Esophagus squamous epithelium (tissue), 5 donors: ENCODE measurements at places on chromosomes 12 and 14.

- no peak for DNase-seq
Measured at GRCh38 chr12:32906399-32907165, 10.0 kb upstream of the PKP2 start.

GRCh38 chr14:60616461-60616959, 32.8 kb downstream of the SIX1 start:
- DNase-seq, result no peak

- no peak for DNase-seq
Measured at GRCh38 chr12:19489168-19489567, 49.9 kb downstream of the AEBP2 start.

DNA sequence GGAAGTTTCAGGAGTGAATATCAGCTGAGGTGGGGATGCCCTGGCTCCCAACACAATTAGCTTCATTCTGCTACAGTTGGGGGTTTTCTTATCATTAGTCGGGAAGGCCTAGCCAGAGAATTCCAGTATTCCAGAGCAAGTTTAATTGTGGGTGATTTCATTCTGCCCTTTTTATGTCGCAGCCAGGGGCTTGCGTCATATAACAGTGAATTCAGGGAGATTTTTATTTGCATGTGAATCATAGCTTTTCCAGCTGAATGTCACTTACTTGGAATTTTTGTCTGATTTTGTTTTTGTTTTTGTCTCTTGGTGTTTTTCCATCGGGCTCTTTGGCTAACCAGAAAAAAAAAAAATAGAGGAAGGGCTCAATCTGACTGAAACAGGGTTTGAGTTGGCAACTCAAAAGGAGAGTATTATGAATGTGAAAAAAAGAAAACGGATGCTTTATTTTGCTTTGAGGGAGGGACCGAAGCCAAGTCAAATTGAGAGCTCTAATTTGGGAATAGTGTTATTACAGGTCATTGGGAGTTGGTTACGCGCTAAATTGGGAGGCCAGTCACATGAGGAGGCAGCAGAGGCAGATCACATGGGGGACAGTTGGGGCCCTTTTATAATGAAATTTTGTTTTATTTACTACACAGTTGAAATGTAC, 119.4 kb downstream of the SAMD4A start:
- DNase-seq, result no peak

- no peak for DNase-seq
Measured at GRCh38 chr14:45246691-45247090, 6.3 kb downstream of the MIS18BP1 start.

DNA sequence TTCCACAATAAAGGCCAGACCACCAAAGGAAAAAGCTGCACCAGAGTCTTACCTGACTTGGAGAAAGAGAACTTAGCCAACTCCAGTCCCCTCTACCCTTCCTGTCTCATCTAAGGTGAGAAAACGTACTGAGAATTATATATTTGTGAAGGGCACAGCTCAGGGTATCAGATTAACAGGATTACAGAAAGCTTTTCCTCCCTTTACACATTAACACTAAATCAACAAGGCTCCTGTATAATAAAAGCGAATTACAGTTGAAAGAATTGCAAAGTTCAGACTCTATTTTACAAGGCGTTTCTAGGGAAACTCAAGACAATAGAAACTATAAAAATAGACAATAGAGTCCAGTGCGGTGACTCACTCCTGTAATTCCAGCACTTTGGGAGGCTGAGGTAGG, 82.7 kb upstream of the RPL10L start:
- DNase-seq, result no peak

- DNase-seq, result no peak
Measured at GRCh38 chr14:50364792-50365191, 31.9 kb downstream of the CDKL1 start.

GRCh38 chr14:90520326-90520725, 123.5 kb downstream of the CALM1 start:
- DNase-seq, result no peak

DNA sequence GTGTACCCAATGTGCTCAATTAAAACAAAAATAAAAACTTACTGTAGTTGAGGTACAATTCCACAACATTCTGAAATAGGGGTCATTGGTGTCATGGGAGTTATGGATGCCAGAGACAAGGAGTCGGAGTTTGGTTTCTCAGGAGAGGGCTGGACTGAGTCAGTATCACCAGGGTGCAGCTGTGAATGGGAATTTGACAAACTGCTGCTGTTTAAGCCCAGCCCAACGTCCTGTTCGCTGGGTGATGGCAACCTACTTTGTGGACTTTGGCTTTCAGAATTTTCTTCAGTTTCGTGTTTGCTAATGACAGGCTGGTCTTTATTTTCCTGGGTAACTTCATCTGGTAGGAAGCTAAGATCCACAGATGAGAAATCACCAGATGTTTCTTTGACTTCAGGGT, 3.9 kb downstream of the TBPL2 start:
- no peak for DNase-seq

DNA sequence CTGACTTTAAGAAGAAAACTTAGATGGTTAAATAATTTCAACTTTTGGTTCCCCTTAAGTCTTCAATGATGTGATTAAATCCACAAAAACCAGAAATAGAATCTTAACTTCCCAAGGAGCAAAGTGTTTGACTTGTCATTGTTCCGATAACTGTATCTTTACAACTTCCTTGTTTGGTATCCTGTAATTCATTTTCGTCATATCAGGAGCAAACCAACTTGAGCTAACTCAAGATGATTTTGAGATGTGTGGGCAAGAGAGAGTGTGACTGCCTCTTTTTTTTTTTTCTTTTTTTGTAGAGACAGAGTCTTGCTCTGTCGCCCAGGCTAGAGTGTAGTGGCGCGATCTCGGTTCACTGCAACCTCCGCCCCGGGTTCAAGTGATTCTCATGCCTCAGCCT, 25.3 kb downstream of the DRAM1 start:
- DNase-seq, result no peak

GRCh38 chr14:64992328-64992885, 5.7 kb downstream of the FNTB start:
- DNase-seq, result no peak

GRCh38 chr12:18926188-18926587, 188.3 kb downstream of the CAPZA3 start:
- DNase-seq, result no peak

DNA sequence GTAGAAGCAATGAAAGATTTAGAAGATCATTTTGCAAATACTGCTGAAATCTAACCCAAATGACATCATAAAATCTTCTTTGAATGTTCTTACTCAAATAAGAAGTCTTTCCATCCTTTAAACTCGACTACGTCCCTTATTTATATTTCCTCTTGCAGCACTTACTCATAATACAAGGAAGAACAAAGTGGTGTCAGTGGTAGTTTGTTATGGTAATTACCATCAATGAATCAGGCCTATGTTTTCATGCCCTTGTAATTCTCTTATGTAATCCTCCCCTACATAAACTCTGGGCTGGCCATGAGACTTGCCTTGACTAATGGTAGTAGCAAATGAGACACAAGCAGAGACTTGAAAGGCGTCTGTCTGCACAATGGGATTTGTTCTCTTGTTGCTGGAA, 17.0 kb downstream of the EEA1 start:
- DNase-seq, result no peak

DNA sequence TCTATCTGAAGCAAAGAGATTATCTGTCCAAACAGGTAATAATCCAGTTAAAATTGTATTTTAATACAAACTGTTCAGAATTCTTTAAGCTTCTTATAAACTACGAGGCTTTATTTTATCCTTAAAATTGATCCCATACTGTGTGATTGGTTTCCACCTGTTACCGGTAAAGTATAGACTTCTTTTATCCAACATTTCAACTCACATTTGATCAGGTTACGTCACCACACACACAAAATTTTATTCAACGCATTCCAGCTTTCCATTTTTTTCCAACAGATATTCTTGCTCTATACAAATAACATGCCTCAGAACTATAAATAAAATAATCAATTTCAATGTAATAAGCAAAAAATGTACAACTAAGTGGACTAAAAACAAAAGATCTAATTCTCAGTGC, 4.5 kb downstream of the NOVA1 start:
- DNase-seq, result no peak

- DNase-seq, result no peak
Measured at GRCh38 chr14:67432050-67432564, 20.1 kb upstream of the PLEK2 start.

GRCh38 chr14:105294142-105294597, 6.6 kb downstream of the BRF1 start:
- DNase-seq, result no peak

DNA sequence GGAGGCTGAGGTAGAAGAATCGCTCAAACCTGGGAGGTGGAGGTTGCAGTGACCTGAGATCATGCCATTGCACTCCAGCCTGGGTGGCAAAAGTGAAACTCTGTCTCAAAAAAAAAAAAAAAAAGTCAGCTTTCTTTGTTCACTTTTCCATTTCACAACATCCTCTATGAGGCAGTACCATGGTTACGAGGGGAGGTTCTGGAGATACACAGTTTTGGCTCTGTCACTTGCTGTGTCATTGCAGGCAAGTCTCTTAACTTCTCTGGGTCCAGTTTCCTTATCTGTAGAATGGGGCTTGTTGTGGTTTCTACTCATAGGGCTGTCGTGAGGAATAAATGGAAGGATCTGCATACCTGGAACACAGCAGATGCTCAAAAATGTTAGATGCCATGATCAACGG, 75.6 kb upstream of the SLC24A4 start:
- no peak for DNase-seq
